ENCODE measurements at places on chromosomes 4 and X.

GRCh38 chrX:44935640-44936039 is 62.7 kb downstream of the KDM6A start:
- DNase-seq = peak; percentile 5

DNA sequence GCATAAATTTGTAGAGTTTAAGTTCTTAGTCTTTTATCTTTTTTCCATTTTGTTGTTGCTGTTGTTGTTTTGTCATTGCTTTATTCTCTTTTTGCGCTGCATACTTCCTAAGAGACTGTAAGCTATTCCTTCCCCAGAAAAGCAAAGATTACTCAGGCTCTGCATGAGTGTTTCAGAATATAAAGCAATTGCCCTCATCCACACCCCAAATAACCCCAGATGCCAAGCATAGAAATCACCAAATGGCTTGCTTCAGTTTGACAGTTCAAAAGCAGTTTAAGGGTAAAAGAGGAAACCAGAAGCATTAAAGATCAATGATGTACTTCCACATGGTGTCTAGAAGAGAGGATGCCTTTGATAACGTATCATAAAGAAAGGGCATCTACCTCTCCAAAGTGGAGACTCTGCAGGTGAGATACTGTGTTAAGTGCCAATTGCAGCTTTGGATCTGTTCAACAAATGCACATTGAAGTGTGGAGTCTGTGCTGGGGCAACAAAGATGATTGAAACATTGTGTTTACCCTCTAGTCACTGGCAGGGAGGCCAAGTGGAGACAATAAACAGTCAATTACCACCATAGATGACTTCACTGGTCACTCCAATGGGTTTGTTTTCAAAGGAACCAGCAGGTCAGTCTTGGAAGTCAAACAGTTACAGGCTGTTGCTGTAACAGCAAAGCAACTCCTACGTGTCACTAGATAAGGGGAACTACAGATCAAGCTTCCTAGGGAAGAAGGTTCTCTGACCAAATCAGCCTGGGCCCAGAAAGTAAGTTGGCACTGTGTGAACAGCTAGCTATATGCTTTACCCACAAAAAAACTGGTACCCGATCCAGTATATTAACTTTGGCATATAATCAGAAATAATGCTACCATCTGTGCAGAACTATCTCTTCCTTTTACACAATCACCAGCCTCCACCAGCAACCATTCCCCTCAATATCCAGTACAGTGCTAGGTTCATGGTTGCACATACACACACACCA is 40.6 kb upstream of the IL21 start:
- no peak for DNase-seq

DNA sequence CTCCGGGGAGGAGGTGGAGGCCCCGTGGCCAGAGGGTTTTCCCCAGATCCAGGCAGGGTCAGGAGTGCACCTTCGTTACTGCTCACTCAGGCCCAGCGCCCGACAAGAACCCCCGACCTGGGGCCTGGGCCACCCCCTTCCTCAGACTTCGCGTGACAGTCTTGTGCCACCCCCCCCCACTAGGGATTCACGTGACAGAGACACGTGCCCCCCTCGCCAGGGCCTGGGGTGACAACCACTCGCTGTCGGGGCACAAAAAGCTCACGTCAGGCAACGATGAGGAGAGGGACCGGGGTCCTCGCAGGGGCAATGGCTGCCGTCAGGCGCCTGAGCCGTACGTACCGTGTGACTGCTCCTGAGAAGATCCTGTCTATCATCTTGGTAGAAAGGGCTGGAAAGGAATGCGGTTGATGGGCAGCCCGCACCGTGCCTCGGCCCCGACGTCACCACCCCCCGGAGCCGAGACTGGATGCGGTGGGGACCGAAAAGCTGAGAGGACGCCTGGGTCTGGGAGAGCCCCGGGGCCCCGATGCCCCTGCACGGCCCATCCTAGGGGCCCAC is 23.0 kb upstream of the GTPBP6 start:
- no peak for DNase-seq

DNA sequence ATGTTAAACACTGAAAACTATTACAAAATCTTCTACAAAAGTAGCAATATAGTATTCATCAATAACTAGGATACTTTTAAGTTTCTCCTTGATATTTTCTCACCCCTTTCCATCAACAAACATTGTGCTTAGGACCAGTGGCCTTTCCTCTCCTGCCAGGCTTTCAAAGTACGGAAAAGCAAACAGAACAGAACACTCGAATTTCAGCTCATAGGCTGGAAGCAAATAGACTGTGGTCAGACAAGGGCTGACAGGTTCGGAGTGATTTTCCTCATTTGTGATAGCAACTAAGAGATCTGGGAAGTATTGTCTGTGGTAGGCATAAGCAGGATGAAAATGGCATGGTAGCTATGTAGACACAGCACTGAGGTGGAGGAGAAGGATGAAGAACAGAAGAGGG is 68.6 kb upstream of the SORBS2 start:
- no peak for DNase-seq

- no peak for DNase-seq
These were observed 49.3 kb upstream of the CLDN34 start for GRCh38 chrX:9917861-9918260.

GRCh38 chr4:1496116-1496642 is 89.9 kb upstream of the NKX1-1 start:
- no peak for DNase-seq

DNA sequence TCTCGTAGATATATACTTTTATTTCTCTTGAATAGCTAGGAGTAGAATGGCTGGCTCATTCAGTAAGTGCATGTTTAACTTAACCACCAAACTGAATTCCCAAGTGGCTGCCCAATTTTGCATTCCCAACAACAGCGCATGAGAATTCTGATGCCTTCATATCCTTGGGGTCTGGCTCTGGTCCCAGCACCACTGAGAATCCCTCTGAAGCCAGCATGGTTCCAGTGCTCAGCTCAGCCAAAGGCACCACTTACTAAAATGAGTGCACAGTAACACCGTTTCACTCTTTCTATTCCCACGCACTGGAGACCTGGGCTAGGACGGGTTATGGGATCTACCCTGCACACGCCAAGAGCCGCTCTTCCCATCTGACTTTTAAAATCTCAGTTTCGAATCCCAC is 60.4 kb downstream of the CASP3 start:
- DNase-seq = no peak

DNA sequence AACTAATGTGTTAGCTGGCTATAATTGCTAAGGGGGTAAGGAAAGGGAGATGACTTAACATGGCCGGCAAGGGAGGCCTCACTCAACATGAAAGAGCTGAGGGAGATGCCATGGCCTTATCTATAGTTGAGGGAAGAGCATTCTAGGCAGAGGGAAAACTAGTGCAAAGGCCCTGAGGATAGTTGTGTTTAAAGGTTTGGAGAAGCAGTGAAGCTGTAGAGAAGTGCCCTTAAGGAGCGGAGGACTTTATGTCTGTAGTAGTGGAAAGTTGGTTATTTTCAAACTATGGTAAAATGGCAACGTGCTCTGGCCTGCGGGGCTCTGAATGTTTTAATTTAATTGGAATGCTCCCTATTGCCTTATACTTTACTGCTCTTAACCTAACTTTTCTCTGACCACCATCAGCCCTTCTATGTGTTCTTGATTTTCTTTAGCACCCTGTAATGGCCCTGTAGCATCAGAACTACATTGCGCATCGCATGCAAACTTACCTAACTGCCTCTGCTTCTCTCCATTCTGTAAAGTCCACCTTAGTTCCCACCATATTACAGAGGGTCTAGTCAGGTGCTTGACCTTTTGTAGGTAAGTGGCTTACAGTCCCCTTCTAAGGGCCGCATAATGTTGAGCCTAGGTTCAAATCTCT is 35.8 kb downstream of the ERVMER34-1 start:
- no peak for DNase-seq

- DNase-seq = no peak
These were observed 99.4 kb upstream of the RASGEF1B start for GRCh38 chr4:81571105-81571504.

- DNase-seq = no peak
These were observed 4.1 kb downstream of the ENPEP start for GRCh38 chr4:110480031-110480549.

GRCh38 chrX:70553516-70553915 is 108.9 kb downstream of the DLG3 start:
- no peak for DNase-seq

GRCh38 chr4:43126595-43126994 is 234.1 kb downstream of the GRXCR1 start:
- DNase-seq = no peak

DNA sequence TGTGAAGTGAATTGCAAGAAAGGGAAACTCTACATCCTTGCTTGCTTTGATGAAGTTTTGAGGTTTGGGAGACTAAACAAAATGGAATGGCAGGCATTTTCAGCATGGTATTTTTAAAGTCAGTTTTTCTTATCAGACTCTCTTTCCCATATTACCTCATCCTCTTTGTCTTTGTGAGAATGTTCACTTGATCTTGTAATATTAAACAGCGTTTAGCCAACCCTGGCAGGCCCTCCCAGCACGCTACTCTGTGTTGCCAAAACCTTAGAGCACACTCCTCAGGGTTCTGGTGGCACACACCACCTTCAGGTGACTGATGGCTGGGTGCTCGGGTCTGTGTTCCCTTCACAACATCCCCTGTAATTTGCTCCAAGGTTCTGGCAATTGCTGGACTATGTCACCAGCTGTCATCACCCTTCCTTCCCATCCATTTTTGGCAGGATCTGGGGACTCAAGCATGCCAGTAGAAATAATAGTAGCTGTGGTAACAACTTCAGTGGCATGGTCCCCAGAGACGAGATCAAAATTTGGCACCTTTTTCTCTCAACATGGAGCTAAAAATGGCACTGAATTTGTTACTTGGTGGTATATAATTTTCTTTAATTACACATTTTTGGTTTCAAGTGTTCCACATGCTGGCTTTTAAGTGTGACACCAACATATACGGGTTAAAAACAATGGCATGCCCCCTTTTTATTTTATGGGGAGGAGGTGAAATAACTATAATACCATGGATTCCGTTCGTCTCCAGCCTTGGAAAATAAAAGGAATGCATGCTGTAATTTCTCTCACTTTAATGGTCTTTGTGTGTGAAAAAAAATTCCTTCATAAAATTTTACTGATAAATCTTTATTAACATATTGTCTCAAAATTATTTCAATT is 273.1 kb downstream of the DCTD start:
- DNase-seq = no peak

DNA sequence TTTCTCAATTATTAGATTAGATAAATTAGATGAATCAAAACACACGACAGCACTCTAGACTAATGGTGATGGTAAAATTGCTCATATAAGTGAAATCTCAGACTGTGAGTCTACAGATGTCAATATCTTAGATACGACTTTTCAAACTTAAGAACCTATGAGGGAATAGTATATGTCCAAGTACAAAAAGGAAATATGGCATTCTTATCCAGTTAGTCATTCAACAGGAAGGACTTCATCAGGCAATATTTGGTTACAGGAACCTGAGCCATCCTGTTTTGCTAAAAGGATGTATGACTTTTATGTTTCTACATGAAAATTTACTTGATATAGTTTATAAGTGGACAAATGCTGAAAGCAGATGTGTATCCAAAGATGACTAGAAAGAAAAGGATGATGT is 107.0 kb downstream of the CT47B1 start:
- no peak for DNase-seq

DNA sequence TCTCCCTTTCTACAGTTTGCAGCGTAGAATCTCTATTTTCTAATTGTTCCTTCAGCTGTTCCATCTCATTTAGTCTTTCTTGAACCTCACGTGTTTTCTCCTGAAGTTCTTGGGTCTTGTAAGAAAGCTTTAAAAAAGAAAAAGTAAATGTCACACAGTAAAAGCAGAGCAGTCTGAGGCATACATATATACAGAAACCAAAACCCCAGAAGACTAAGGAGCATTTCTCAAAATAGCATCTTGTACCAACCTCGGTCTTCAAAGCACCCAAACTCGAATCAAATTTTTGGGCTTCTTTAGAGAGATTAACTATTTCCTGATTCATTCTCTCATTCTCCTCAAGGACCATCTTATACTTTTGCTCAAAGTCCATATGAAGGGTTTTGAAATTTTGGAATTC is 39.4 kb downstream of the CENPE start:
- DNase-seq = no peak

DNA sequence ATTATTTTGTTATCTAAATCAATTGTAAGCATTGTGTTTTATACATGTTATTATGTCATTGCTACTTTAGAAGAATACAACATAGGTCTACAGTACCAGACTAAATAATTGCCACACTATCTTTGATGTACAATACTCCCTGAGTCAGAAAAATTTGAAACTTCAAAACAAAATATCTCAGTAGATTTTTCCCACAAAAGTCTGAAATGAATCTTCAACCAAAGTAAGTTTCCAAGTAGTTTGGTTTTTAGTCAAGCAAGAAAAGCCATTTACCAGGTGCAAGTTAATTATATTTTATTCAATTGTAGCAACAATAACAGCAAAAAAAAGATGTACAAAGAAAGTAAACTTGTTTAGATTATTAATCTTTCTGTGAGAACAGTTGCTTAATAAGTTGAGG is 11.4 kb upstream of the PARM1 start:
- DNase-seq = no peak

DNA sequence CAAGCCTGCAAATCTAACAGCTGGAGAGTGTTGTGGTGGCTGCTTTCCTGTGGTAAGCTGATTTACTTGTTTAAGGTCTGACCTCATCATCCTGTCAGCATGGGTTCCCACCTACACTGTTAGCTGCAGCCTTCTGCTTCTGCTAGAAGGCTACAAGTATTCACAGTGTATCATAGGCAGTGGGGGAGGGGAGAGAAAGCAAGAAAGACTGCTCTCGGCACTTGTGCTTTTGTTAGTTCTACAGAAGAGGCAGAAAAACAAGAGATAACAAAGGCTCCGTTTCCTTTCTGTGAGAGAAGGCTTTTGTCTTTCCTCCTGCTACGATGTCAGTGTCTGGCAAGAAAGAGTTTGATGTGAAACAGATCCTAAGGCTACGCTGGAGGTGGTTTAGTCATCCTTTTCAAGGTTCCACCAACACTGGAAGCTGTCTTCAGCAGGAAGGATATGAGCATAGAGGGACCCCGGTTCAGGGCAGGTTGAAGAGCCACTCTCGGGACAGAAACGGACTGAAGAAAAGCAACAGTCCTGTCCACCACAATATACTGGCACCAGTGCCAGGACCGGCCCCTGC is at the start of gene KLHL4:
Gene KLHL4, plus strand, starts transcription at position 232 of the 571 bp plus-strand sequence. Its CDS starts 92 bp downstream, at position 324.
- DNase-seq = peak; percentile 37

GRCh38 chr4:180169394-180169793 is 2073.8 kb upstream of the TENM3 start:
- no peak for DNase-seq
